Common myeloid progenitor, CD34-positive (primary cell): ENCODE measurements at places on chromosomes 2 and 18.

GRCh38 chr2:78118037-78118436 lies 595.9 kb upstream of the LRRTM4 start:
- DNase-seq: no peak

- DNase-seq: no peak
These were observed 242.2 kb upstream of the FN1 start for GRCh38 chr2:215678094-215678493.

DNA sequence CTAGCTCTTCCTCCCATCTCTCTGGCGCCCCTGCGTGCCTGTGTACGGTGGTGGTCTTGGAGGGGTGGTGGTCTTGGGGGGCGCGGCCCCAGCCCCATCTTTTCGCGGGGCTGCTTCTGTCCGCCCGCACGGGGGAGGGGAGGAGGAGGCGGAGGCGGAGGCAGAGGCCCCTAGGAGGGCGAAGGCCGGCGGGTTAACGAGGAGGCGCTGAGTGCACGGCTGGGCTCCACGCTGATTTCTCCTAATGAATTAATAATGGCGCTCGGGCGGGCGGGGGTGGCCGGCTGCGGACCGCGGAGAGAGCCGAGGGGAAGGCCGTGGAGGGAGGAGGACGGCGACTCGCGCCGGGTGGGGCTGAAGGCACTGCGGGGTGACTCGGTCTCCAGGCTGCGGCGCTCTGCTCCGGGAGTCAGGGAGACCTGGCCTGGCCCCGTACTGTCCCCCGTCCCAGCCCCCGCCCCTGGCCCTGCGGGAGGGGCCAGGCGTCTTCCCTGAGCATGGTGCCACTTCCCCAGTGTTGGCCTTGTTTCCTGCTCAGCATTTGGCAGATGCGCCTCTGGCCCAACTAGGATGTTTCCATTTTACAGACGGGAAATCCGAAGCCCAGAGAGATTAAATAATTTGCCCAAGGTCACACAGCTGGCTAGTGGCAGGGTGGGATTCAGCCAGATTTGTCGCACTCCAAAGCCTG lies 6.0 kb downstream of the GAREM2 start:
- peak; percentile 41 for DNase-seq

DNA sequence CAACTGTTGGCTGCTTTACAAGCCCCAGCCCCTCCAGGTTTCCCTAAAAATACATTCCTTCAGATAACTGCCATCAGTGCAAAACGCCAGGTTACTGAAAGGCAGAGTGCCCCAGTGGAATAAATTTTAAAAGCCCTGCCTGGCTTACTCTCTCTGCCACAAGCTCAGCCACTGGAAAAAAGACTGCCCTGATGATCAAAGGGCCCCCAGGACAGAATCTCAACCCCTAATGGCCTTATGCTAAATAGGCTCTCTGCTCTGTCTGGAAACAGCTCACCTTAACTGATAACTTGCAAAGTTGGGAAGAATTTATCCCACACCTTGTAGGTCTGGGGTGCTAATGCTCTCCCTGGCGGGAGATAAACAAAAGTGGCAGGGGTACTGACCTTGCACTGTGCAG lies 33.9 kb downstream of the CFAP53 start:
- no peak for DNase-seq

DNA sequence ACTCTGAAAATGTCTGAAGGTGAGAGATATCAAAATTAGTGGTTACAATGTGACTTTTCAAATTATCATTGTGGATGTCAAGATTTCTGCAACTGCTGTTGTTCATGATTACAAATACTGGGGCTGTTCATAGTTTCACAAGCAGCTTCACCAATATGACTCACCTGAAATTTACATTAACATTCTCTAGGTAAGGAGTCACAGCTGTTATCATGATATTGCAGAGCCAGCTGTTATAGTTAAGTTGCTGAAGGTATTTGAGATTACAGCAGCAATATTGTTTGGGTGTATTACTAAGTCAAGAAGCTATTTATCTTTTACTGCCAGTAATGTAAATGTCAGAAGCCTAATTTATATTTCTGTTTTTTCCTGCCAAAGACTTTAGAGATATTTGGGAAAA lies 140.0 kb downstream of the MC4R start:
- DNase-seq: no peak

DNA sequence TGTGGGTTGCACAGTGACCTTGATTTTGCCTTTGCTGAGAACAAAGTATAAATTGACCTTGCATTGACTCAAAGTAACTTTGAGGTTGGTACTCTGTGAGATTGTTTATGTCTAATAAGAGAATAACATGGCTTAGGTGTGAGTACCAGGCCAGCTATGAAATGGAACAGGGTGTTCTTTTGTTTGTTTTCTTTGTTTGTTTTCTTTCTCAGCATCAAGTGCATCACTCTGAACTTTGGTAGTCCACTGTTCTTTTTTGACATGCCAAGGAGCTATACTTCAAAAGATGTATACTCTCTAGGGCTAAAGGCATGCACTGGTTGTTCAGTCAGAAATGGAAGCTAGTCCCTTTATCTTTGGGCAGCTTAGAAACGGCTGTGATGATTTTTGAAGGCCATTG lies 5.1 kb downstream of the ABCB11 start:
- no peak for DNase-seq

GRCh38 chr2:221596192-221596591 lies 24.1 kb upstream of the EPHA4 start:
- DNase-seq: no peak

GRCh38 chr2:88754585-88755320 lies 63.3 kb downstream of the RPIA start:
- peak; percentile 14 for DNase-seq

- DNase-seq: peak; percentile 17
These were observed 678.3 kb upstream of the NRXN1 start for GRCh38 chr2:51710222-51710621.

DNA sequence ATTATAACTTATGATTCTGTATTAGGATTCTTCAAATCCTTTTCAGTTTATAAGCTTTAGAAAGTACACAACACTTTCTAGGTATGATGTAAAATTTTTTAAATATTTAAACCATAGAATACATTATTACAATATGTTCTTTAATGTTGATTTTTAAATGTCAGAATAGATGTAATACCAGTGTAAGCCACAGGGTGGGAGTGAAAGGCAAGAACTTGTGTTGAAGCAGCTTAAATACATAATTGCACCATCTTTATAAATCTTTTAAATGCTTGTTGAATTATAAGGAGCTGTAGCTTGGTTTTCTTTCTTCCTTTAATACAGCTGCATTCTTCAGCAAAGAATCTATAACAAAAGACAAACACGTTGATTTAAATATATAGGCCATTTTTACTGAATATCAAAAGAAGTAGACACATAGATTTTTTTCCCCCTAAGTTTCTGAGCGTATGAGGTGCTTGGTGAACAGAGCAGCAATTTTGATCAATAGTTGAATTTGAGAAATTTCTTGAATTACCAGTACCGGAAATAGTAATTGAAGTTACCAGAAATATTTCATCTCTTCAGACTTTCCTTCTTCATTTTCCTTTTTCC lies 63.0 kb downstream of the TANK start:
- peak; percentile 69 for DNase-seq

DNA sequence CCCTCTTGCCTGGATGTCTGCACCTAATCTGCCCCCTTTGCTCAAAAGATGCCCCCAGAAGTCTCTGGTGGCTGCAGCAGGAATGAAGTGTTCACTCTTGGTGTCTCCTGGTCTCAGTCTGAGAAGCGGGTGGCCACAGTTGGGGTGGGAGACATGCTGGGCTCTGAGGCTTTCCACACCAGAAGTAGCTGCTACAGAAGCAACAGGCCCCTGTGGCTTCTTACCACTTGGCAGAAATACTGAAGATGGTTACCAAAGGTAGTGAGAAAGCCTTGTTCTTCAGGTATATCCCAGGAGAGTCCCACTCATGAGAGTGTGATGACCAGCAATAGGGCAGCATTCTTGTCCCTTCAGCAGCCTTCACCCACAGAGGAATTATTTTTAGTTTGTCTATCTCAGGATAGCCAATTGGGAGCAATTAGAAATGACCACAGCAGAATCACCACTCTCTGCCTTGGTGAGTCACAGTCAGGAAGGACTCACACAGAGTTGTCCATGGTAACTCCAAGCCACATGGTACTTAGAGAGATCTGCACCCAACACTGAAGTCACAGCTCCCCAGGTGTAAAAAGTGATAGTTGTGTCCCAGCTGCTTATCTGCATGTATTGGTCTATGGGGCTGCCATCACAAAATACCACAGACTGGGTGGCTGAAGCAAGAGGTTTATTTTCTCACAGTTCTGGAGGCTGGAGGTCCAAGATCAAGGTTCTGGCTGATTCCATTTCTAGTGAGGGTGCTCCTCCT lies 169.8 kb upstream of the ID2 start:
- no peak for DNase-seq

GRCh38 chr2:53640466-53640865 lies 127.1 kb upstream of the CHAC2 start:
- DNase-seq: no peak

DNA sequence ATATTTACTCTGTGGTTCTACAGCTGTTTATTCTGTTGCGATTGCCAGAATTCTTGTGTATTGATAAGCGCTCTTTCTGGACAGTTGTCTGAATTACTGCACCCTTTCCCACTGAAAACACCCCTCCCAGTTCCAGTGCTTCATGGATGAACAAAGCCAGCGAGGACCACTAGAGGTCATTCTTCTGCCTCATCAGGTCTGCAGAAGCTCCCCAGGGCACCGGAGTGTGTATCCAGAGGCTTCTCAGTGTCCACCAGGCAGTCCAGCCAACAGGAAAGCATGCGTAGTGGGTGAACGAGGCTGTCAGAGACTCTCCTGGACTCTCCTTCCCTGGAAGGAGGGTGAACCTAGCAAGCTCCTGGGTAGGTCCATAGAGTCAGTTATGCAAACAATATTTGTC lies 40.6 kb upstream of the INHBB start:
- no peak for DNase-seq

DNA sequence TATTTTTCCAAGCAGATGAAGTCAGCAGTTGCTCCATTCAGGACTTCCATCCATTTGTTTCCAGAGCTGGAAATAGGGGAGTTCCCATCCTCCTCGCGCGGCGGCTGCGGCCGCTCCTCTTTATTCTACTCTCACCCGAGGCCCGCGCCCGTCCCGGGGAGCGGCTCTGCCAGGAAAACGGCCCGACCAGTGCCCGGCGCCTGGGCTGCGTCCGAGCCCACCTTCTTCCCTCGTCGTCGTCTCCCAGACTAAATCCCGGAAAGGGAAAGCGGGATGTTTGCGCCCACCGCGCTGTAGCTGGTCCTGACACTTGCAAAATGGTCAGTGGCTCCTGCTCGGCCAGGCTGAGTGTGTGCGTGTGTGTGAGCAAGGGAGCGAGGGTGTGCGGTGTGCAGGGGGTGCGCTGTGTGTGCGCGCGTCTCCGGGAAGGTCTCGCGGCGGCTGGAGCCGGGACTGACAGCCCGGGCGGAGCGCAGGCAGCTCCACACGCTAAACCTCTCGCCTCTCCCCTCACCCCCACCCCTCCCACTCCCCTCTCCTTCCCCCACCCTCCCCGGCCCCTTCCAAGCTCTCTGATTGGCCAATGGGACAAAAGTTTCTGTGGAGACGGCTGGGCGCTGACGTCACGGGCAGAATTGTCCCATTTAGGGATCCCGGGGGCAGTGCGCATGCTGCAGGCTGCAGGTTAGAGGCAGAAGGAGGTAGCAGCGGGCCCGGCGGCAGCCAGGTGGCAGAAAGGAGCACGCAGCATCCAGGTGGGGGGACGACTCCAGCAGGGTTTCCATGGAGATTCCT lies at the start of gene NOL4:
Gene NOL4 (minus strand): TSS at position 491 of the 795 bp plus-strand sequence. CDS start 1,660 bp downstream, outside the sequence.
- peak; percentile 31 for DNase-seq

DNA sequence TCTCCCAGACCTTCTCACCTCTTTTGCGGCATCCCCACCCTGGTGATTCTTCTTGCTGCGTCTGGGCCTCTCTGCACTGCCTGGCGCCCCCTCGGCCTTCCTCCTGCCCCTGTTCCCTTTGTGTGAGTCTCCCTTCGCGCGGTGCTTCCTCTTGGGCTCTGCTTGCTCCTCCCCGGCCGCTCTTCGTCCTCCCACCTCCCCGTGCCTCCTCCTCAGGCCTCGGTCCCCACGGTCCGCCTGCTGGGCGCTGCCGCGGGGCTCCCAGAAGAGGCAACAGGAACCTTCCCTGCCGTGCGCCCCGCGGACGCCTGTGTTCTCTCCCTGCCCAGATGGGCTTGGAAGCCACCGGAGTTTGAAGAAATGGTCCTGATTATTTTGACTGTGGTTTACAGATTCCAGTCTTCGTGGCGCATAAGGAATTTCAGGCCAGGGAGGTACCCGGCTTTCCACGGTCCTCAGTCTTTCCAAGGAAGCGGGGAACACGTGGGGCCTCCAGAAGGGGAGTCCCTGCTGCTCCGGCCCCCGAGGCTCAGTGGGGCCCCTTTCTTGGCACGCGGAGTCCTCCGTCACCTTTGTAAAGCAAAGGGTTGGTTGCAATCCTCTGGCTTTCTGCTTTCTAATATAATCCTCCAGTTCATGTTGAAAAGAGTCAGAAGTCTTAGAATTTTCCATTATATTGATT lies 13.1 kb downstream of the RNU2-63P start:
- DNase-seq: peak; percentile 20

- DNase-seq: no peak
These were observed 79.6 kb downstream of the RAB31 start for GRCh38 chr18:9787712-9788111.

GRCh38 chr18:46343931-46344372 lies 239.8 kb downstream of the HAUS1 start:
- DNase-seq: peak; percentile 84

DNA sequence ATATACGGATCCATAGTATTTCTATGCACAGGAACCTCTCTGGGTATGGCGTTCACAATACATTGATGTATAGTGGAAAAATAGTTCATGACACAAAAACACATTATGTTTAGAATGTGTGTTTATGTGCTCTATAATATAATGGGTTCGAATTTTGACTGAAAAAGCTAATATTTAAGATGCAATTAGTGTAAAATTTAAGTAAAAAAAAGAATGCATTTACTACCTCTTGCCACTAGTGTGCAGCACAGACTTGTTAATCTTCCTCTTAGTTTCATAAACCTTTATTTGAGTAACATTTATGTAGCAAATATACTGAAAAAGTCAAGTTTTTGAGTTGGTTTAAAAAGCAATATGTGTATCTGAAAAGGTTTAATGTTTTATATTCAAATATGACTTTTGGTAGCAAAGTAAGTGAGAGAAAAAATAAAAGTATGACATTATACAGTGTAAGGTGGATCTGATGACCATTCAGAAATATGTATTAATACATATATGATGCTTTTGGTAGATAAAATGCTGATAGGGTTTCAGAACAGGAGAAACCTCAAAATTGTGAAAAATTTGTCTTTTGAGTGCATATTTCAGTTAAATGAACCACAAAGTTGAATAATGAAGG lies 49.4 kb downstream of the CCDC102B start:
- DNase-seq: peak; percentile 35

DNA sequence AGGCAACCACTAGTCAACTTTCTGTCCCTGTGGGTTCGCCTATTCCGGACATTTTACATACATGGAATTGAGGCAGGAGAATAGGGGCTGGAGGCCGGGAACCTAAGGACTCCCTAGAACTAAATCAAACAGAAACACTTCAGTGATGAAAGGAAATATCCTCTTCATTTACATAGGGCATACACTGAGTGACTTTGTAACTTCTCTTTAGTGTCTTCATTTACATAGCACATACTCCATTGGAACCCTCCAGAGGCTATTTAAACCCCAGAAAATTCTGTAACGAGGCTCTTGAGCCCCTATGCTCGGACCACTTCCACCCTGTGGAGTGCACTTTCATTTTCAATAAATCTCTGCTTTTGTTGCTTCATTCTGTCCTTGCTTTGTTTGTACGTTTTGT lies 56.5 kb downstream of the CCDC195 start:
- no peak for DNase-seq

- no peak for DNase-seq
These were observed 18.4 kb downstream of the UPP2 start for GRCh38 chr2:158120102-158120501.

- DNase-seq: no peak
These were observed 17.4 kb downstream of the KIF3C start for GRCh38 chr2:25964891-25965290.

- no peak for DNase-seq
These were observed 15.8 kb upstream of the SMAD7 start for GRCh38 chr18:48966523-48966922.
